KG1 (cell line): ENCODE measurements at places on chromosomes 16 and 17.

- no peak for DNase-seq
Observed at GRCh38 chr17:29838961-29839360, 91.1 kb downstream of the SSH2 start.

GRCh38 chr16:28990375-28991040 is 5.7 kb downstream of the LAT start:
- DNase-seq = no peak

DNA sequence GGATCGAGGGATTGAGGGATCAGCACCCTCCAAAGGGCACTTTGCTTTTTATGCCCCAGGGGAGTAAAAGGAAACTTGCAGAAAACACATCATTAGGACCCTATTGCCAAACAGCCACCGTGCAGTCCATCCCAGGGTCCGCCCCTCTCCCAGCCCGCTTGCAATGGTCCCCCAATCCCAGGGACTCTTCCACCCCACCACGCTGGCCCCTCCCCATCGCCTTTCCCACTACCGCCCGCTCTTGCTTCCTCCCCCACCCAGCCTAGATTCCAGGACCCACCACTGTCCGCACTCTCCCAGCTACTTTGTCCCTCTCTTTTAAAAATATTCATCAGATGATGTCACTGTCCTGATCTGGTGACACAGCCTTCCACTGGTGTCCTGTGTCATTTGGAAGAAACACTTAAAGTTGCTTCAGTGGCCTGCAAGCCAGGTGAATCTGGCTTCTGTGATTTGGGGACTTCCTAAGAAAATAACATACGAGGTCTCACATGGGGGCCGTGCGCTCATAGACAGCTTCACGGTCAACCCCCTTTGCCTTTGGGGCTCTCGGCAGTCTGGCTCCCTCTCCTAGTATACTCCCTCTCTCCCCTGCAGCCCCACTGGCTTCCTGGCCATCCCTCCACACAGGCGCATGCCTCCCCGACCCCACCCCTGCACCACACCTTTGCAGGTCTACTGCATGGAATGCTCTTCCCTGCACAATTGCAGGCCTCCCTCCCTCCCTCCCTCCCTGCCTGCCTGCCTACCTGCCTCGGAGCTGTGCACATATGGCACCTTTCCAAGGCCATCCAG is 127.9 kb downstream of the RBFOX3 start:
- DNase-seq = no peak

GRCh38 chr17:21240369-21241055 is 12.7 kb downstream of the NATD1 start:
- DNase-seq = no peak

- DNase-seq = no peak
Observed at GRCh38 chr16:58384437-58385055, 7.7 kb upstream of the GINS3 start.

DNA sequence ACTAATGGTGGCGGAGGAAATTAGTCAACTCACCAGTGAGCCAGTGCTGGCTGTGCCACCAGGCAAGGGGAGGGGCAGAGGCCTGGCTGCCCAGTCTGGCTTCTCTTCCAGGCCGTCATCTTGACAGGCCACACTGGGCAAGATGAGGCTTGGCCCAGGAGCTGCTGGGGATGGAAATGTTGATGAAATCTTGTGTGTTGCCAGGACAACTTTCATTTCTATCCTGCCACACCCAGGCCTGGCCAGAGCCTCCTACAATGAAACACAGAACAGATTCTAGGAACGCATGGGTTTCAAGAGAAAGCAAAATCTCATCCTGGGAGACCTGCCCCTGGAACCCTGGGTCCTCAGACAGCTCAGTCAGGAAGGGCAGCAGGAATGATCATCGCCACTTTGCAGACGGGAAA is 9.3 kb downstream of the HEXIM2 start:
- DNase-seq = no peak

DNA sequence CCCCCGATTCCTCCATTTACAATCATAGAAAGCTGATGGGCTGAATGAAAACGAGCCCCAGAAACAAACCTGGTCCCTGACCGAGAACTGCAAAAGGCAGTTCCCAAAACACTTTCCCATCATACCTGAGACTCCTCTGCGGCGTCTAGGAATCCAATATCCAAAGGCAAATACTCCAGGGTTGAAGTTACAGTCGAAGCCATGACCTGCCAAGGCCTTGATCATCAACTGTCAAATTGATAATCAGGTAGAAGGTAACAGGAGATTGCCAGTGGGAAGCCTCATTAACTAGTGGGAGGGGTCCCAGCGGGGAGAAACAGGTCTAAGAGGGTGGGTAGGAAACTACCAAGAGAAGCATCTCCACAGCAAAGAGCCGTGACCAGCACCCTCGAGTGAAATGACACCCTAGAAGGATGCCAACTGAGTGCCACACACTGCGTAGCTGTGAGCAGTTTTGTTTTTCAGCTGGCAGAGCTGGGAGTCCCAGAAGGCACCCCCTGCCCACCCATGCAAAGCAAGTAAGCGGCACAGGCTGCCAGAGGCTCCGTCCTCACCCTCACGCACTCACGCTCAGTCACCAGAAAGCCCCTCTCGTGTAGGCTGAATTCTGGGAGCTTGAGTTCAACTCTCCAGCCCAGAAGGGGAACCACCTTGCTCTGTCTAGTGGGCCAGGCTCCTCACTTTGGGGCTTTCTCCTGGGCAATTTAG is 146.1 kb downstream of the GAS7 start:
- DNase-seq = no peak

GRCh38 chr16:77885571-77886295 is 97.4 kb downstream of the VAT1L start:
- no peak for DNase-seq

DNA sequence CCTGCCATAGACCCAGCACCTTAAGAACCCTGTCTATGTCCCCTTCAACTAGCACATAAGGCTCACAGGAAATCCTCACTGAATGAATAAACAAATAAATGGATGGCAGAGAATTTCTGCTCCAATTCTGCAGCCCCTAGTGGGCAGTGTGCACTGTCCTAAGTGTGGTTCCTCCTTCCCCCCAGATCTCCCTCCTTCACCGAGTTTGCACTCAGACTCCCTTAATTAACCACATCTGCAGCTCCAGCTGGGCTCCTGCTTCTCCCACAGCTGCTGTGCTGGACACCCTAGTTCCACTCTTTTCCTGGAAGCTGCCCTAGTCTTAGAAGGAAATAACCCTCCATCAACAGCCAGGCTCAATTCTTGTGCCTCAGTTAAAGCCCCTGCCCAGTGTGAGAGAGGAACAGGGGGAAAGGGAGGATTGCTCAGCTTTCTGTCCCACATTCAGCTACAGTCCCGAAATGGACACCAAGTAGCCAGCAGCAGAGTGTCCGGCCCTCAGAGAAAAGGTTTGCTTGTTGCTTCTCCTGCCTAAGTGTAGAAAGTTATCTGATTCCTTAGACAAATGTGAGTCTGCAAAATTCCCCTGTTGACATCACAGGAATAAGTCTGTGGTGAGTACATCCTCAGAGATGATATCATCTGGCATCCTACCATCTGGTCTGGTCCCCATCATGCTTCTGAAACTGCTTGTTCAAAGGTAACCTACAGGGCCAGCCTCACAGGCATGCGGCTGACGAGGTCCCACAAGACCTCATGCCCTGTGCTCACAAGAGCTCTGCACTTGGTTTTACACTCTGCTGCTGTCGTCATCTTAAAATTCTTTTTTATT is 12.3 kb downstream of the LRRC3C start:
- no peak for DNase-seq

- no peak for DNase-seq
Observed at GRCh38 chr17:30155389-30155788, 38.8 kb downstream of the NSRP1 start.

DNA sequence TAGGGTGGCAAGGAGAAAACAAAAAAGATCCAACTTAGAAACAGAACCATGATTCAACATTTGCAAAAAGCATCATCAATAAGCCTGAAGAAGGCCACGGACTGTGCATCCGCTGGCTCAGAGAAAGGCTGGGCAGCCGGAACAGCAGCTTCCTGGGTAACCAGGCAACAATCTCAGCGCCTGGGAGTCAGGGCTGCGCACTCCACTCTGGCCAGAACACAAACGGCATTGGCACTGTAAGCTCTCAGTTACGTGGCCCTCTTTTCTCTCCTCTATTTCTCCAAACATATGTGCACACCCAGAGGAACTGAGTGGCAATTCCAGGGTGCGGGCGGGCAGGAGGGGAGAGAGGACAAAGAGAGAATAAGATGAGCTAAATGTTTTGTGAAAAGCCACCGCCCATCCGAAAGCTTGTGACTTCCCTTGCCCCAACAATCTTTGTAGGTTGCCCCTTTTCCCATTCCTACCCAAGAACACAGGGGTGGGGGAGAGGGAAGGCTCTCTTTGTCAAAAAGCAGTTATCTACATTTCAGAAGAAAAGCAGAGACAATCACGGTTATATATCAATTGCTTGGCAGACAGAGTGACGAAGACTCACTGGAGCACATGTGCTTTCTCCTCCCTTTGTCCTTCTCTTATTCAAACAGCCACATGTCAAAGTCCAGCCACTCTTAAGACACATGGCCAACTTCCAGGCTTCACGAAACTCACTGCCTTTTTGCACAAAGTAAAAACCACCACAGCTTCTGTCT is 6.6 kb upstream of the GHDC start:
- DNase-seq = no peak

DNA sequence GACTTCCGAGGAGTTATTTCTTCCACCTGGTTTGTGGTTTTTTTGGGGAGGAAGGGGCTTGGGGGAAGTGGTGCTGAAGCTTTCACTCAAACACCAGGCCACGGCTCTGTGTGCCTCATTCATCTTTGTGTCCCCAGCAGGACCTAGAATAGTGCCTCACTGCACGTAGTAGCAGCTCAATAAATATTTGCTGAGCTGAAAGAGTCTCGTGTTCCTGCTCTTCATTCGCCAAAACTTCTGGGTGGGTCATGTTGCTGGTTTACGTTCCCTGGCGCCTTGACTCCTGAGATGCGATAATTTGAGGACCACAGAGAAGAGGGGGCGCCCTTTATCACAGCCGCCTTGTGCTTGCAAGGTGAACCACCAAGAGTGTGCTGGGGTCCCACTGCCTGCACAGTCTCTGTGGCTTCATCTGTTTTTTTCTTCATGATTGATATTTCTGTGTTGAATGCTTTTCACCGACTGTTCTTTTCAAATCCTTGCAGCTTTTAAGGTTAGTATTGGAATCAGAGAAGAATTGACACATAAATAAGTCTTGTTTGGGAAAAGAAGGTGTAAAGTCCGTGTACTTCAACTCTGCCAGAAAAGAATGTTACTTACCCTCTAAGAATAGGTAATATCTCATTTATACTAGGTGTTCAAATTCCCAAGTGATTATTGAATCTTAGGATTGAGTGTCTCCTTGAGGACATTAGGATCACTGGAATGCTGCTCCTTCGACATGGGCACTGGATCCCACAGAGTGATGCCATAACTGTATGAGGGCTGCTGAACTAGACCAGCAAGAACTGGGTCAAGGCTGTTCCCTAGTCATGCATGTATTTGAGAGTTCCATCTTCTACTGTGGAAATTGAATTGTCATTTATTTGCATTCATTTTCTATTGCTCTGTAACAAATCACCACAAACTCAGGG is 92.7 kb upstream of the CLEC18A start:
- DNase-seq = no peak

DNA sequence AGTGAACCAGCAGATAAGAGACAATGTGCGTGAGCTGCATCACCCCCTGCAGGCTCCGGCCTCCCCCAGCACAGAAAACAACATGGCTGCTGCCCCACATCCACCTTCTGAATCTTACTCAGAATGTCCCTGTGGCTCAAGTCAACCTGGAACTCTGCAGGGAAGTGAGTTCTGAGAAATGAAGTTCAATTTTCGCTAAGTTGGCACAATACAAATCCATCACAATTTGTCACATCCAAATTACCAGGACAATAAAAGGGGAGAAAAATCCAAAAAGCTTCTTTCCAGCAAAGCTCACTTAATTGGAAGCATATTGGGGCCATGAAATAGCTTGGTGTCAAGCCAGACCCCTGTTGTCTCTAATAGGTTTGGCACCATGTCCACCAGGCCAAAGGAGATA is 38.1 kb downstream of the CLEC19A start:
- no peak for DNase-seq

DNA sequence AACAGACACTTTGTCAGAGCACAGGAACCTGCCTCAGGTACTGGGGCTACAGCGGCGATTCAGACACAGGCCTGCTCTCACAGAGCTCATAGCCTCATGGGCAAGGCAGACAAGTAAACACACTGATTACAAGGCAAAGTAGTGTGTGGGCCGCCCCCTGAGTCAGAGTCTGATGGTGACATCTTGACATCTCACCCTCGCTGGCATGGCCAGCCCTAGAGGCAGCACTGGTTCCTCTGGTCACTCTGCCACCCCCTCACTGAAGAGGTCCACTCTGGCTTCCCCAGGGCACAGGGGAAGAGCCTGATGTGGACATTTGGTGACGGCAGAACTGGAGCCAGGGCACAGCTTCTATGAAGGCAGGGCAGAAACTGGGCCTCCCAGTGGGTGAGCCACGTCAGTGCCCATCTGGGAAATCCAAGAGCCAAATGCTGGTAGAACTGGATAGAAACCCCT is 32.9 kb upstream of the TOB1 start:
- DNase-seq = no peak

DNA sequence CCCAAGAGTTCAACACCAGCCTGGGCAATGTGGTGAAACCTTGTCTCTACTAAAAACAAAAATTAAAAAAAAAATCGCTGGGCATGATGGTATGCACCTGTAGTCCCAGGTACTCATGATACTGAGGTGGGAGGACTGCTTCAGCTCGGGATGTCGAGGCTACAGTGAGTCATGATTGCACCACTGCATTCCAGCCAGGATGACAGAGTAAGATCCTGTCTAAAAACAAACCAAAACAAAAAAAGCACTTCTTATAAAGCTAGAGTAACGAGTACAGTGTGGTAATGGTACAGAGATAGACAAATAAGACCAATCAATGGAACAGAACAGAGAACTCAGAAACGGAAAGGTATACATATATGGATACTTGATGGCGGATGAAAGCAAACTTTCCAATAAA is 4.4 kb downstream of the NSMCE1 start:
- DNase-seq = no peak

DNA sequence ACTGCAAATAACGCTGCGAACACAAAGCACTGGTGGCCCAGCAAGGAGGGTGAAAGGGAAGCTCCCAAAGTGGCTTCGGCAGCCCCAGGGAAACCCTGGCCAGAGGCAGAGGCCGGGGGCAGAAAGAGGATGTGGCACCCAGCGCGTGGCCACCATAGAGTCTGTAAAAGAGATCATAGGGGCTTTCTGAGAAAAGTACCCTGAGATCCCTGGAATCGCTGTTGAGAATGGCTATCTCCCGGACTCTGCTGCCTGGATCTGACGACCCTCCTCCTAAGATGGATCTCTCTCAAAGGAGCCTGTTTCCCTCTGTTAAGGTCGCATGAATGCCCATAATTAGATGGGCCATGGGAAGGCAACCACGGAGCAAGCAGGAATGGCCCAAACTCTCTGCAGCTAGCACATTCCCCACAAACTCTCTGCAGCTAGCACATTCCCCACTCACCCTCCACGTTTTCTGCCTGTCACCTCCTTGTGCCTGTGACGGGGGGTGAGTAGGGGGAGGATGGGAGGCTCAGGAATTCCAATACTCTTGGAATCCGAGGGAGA is 364.4 kb downstream of the XYLT1 start:
- no peak for DNase-seq

GRCh38 chr16:11585460-11586377 is 1.0 kb downstream of the LITAF start:
- DNase-seq = peak; percentile 26

GRCh38 chr17:44247440-44247841 is 20.5 kb downstream of the SLC4A1 start:
- DNase-seq = no peak
